Pancreas (tissue), 10 donors: ENCODE measurements at places on chromosomes 4 and X. TPM values are rescaled to one million over a fixed set of nuclear protein-coding genes. Genes with fewer than 3 reads are reported as not detected.

The AGTR2 gene
- polyA plus RNA-seq, result not detected

The GLOD5 gene
- polyA plus RNA-seq, result 0.99 TPM

The YY2 gene
- polyA plus RNA-seq, result 0.99 TPM

The PAGE2 gene
- polyA plus RNA-seq, result not detected

The STBD1 gene
- polyA plus RNA-seq, result 5.0 TPM

The ZCCHC18 gene
- 1.2 TPM for polyA plus RNA-seq

The GRIA2 gene
- 6.0 TPM for polyA plus RNA-seq

The CT45A6 gene
- not detected for polyA plus RNA-seq

The MFAP3L gene
- polyA plus RNA-seq, result 1.3 TPM

GRCh38 chr4:104907074-104907649 is 239.5 kb upstream of the TET2 start:
- no peak for DNase-seq

DNA sequence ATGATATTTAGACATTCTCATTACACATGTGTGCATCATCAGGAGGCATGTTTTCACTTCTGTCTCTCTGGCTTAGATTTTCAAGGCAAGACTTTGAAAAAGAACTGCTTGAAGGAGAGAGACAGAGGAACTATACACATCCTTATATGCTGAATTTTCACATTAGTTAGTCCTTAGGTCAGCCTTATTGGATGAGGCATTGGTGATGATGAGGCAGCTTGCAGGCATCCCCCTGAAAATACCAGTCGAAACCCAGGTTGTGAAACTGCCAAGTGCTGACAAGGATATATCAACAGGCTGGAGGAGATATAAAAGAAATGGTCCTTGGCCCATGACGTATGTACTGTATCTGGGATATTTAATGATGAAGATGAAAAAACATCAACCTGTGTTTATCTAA is 297.2 kb upstream of the AADAT start:
- no peak for DNase-seq

DNA sequence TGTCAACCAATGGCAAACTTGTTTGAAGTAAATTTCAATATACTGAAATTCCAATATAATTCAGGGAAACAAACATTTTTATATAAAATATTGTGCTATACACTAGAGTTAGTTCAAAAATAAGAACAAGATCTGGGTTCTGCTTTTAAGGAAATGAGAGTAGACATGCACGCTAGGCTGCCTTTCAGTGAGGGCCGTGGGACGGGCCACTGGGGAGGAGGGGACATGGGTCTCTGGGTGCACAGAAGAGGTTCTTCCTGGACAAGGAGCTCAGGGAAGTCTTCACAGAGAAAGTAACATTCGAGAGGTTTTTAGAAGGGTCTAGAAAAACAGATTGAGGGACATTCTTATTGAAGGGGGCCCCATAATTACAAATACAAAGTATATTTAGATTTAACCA is 64.4 kb downstream of the SHROOM3 start:
- no peak for DNase-seq

DNA sequence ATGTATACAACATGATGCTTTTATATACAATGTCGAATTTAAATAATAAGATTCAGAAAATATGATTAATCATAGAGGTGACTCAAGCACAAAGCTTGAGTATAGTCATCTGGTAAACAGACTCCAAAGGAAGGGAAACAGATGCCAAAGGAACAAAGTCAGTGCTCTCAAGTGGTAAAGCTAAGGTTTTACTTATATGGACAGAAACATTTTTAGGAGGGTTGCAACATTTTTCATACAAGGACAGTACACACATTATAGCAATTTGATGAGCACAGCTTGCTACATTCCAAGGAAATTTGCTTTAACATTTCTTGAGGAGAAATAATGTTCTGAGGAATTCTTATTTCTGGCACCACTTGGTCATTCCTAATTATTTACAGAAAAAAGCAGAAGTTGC is 333.4 kb upstream of the AADAT start:
- no peak for DNase-seq

- DNase-seq, result no peak
Observed at GRCh38 chr4:74327762-74328161, 19.5 kb downstream of the EPGN start.

DNA sequence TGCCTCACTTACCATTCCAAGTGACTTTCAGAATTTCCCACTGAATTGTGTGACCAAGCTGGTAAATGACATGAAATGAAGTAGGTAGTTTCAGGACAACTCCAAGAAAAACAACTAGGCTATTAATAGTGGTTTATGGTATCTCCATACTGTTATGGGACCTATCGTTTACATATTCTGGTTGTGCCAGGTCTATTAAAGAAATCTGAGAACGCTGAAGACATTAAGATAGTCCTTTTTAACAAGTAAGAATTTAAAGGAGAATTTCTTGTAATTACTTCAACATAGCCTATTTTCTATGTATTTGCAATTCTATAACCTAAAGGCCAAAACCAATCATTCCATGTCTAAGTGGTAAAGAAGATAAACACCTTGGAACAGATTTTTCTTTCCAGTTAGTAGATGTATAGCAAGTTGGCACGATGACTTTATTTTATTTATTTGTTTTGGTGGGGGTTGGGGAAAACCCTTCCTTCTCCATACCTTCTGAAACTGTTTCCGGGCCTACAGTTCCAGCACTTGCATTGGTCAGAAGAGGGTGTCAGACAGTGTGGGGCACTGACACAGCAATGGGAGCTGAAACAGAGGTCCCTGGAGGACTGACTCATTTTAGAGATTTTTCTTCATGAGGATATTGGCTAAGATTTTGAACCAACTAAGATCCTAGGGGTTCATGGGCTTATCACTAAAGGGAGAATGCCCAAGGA is 7.6 kb upstream of the DCLK2 start:
- no peak for DNase-seq

GRCh38 chrX:118682258-118683014 is 45.0 kb upstream of the IL13RA1 start:
- no peak for DNase-seq

- DNase-seq, result no peak
Observed at GRCh38 chr4:80694171-80694570, 336.3 kb upstream of the BMP3 start.

DNA sequence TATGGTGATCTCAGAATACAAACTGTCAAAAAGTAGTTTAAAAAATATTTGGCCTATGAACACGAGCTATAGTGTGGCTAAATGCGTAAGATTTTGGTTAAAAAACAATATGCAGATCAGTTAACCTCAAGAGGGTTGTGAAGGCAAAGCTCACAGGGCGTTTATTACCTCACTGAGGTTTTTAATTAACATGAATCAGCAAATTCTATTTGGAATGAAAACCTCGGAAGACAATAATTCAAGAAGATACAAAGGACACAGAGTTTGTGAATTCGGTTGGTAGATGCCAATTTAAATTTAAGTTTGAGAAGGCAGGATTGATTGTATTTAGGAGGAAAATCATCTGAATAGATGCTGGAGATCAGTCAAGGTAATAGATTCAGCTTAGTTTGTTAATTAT is 1434.6 kb downstream of the C4orf33 start:
- no peak for DNase-seq

DNA sequence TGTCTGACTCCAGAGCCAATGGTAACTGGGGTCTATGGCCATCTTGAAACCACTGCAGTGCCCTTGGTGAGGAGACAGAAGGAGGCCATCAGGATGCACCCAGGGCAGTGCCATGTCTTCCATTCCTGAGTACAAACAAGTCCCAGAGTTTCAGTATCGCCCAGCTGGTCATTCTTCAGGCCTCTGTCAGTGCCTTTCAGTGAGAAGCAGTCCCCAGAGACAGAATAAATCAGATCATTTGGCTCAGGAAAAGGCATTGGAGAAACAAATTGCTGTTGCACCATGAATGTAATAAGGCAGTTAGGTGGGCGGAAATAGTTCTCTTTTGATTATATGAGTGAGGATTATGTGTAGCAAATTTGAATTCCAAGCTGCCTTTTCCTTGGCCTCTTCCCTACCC is 21.3 kb downstream of the ADGRG4 start:
- DNase-seq, result no peak

- DNase-seq, result no peak
Observed at GRCh38 chr4:148680884-148681283, 238.7 kb upstream of the NR3C2 start.

DNA sequence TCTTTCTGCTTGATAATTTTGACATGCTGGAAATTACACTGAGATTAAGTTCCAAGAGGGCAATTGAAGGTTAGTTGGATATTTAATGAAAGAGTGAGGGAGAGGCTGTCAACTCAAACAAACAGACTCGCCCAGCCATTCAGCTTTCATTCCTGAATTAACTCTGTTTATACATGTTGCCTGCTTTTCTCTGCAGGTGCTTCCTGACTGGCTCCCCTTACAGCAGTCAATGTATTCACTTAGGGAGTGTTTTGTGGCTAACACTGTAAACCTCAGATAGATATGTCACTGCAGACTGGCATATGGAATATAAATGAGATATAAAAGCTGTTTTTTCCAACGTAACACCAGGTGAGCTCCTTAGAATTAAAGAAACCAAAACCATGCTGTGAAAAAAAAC is 28.7 kb downstream of the TMPRSS11A start:
- DNase-seq, result no peak

DNA sequence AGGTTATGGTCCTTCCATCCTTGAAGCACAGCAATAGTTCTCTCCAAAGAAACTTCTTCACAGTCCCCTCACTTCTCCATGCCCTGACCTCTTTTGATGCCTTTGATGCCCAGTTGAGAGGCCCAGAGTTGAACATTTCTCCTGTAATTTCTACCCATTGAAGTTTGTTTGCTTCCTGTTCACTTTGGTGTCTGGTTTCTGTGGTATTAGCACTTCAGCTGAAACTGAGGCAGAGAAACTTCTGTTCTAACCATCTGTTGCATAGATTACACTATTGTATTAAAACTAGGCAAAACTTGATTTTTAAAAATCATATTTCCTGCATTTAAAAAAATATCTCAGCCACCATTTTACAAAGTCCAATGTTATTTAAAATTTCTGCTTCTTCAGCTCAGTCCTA is 89.8 kb upstream of the ADGRG2 start:
- DNase-seq, result no peak

DNA sequence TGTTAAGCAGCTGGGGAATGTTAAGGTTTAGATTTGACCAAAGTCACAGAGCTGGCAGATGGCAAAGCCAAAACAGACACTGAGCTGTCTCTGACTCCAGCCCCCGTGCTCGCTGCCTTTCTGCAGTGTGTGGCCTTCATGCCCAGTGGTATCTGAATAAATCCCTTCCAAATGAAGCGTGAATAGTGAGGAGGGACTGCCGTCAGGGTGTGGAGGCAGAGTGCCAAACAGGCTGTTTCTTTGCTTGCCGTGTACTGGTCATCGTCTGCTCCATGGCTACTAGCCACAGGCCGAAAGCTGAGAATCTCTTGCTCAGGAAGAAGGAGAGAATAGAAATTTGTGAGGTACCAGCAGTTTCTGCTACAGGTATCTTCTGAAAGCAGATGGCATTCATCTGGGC is 19.7 kb downstream of the PRIMPOL start:
- no peak for DNase-seq

DNA sequence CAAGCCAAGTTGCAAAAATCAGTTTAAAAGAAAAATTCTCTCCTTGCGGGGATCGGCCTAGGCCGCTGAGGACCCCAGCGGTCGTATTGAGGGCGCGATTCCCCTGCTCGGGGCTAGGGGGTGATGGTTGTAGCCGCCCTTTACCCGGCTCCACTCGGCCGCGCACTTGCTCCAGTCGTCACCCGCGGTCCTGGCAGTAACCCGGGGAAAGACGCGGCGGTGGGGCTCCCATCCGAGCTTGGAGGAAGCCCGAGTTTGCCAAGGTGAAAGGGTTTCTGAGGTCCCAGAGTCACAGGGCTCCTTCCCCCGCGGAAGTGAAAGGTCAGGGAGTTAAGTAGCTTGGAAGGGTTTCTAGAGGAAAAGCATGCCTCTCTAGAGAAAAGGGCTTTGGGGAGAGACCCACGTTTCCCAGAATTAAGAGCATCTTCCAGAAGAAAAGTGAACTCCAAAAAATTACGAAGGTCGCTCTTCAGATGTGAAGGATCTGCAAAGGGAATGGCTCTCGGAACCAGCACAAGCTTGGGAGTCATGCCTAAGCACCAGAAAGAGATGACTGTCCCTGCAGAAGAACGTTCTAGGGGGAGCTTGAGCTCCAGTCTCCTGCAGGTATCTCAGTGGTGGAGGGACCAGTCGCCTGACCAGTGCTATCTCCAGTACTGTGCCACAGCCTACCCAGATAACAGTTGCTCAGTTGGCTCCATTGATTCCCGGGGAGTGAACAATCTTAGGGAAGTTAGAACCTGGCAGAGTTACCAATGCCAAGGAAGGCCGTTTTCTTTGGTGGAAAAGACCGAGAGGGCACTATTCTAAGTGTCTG is 875 bp downstream of the LAP3 start:
- DNase-seq, result peak; percentile 33

DNA sequence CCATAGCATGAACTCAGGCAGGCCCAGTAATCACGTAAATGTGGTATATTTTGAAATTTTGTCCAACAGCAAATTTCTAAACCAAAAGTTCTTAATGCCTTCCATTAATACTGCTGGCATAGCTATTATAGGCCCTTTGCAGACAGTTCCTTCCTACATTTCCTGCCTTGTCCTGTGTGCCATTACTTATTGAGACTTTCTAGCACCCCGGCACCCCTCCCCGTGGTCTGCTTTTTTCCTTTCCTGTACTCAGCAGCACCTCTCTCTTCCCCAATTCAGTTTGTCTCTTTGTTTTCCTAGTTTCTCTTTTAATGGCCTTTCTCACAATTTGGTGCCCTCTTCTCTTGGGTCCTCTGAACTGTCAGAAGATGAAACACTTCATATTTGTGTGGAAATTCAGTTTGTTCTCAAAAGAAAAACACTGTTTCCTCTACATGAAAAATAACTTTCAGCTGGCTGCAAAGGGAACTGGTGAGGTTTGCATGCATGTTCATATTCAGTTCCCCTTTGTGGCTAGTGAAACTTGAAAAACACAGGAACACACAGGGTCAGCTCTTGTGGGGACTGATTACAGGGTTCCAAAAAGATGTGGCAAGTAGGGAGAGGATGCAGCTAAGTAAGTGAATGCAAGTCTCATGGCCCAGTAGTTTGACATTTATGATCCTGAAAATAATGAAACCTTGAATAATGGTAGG is 17.1 kb downstream of the GPR34 start:
- no peak for DNase-seq

GRCh38 chr4:184313702-184314659 is 96.3 kb upstream of the ENPP6 start:
- no peak for DNase-seq

GRCh38 chrX:81195712-81196111 is 6.0 kb downstream of the HMGN5 start:
- no peak for DNase-seq
